Panc1 (cell line): ENCODE measurements at places on chromosomes 11 and 22.

DNA sequence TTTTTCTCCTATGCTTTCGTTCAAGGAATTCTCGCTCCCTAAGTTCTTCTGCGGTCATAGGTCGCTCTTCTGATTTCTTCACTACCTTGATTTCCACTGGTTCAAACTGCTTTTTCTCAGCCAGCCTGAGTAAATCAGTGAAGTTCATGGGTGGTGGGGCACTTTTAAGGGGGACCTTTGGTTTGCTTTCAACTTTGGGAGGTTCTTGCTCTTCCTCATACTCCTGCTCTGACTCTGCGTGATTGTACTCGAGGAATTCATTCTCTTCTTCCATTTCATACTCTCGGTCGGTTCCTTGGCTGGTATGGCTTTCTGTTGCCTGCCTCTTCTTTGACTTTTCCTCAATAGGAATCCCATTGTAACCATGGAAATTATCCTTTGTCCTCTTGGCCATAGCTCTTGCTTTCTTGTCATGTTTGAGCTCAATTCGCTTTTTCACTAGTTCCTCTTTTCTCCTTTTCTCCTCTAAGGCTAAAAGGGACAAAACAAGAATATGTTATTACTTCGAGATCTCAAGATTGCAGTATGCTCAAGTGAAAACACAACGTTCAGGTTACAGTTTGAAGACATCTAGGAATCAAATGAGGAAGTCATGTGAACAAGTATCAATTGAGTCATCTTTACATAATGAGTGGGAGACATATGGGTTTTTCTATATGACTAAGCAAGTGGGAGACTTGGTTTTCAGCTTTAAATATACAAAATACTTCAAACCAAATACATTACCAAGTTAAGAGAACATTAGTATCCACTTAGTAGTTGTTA lies 16.2 kb downstream of the MISFA start:
- DNase-seq, result no peak

- DNase-seq, result no peak
Observed at GRCh38 chr11:7982582-7983119, 4.5 kb upstream of the EIF3F start.

GRCh38 chr11:47384498-47384897 lies 6.2 kb upstream of the SPI1 start:
- no peak for DNase-seq

DNA sequence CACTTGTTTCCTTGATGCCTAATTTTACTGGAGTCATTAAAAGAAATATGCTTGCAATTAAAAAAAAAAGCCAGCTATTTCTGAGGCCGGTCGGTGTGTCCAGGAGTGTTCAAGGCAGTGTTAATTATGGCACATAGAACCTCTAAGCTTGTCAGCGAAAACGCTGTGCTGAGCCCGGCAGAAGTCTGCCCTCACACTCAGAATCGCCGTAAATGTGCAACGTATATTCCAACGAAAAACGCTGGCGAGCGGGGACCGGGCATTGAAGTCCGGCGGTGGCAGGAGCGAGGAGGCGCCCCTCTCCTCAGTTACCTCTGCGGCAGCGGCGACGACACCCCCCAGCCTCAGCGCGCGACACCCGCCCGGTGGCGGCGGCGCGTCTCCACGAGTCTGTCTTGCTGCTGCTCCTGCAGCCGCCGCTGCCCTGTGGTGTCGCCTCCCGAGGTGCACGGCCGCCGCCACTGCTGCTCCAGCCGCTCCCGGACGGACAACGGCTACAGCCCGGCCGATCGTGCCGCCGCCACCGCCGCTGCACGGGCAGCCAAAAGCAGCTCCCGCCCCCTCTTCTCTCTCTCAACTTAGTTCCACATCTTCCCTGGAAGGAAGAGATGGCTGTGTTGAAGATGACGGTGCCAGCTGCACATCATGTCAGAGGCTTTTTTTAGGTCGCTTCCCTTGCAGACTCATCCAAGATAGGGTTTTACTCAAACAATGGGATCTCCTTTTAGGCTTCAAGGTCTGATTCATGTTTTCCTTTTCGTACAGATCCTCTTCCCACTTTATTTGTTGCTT lies 56.0 kb downstream of the JAM3 start:
- no peak for DNase-seq

GRCh38 chr11:132249256-132249655 lies 878.8 kb downstream of the NTM start:
- no peak for DNase-seq

GRCh38 chr22:46267431-46268279 lies at the start of gene TTC38:
TSS of gene TTC38 (plus strand) at chr22:46268008. CDS start at chr22:46268040, 32 bp downstream.
- no peak for DNase-seq

DNA sequence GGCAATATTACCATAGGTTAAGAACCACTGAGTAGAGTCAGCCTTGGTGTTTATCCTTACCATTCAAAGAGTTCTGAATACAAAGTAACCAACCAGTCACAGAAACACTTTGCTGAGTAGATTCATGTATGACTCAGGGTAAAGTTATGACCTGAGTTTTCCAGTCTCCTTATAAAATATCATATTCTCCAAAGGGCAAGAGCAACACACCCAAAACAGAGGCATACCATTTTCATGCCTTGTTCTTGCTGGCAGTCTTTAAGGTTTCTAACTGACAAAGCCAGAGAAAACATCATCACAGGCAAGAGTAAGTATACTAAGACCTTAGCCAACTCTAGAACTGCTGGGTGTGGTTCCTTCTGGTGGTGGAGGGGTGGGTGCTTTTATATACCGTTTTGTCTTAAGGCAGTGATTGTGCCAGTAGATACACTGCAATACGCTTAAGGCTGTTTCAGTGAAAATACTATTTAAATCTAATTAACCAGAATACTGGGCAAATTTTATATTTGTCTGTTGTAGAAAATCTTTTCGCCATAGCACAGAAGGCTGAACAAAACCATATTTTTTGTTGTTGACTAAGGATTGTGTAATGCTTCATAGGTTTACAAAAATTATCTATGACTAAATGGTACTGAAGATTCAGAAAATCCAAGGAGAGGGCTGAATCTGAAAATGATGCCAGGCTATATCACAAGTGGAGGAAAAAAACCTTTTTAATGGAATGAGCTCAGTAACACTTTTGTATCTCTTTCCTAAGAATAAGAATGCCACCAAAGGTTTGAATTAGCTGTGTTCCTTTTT lies 3.0 kb downstream of the ATL3 start:
- peak; percentile 75 for DNase-seq
